ENCODE measurements at places on chromosomes 5 and 9.

- DNase-seq = no peak
These were observed 503.4 kb downstream of the PDE4D start for GRCh38 chr5:59390074-59390659.

DNA sequence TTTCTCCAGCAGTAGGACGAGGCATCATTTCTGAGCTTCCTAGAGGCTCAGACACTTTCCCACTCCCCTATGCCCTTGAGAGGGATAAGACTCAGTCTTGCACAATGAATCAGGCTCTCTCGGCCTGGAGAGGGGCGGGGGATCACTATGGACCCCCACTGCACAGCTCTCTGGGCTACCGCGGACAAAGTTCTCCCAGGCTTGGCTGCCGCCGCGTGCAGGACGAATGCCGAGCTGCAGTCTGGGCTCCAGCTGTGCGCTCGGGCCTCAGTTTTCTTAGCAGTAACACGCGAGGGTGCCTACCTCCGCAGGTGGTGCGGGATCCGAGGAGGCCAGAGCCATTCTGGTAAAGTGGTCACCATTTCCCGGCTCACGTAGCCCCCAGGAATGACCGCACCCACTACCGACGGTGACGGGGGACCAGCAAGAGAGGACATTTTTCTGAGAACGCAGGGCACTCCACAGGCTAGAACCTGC, 3.4 kb upstream of the MYORG start:
- DNase-seq = no peak

DNA sequence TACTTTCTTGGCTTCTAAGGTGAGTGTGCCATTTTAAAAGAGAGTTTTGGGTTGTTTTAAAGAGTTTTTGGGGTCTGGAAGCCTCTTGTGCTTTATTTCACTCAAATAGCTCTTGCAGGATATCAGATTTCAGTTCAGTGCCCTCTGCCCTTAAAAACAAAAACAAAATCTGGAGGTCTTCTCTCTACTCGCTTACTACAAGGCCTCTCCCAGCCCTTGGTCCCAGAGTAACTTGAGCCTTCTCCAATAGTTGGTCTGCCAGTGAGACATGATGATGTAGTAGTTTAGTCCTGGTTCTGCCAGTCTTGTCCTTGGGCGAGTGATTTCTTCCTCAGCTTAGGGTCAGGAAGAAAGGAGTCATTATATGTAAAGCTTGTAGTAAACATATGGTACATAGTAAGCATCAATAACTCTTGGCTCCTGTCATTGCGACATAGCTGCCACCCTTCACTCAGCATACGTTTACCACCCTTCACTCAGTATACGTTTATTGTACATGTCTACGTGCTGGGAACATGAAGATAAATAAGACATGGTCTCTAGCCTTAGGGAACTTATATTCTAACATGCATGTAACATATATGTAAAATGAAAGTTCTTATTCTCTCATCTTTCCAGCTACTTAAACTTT, 147.6 kb downstream of the MAN2A1 start:
- no peak for DNase-seq

DNA sequence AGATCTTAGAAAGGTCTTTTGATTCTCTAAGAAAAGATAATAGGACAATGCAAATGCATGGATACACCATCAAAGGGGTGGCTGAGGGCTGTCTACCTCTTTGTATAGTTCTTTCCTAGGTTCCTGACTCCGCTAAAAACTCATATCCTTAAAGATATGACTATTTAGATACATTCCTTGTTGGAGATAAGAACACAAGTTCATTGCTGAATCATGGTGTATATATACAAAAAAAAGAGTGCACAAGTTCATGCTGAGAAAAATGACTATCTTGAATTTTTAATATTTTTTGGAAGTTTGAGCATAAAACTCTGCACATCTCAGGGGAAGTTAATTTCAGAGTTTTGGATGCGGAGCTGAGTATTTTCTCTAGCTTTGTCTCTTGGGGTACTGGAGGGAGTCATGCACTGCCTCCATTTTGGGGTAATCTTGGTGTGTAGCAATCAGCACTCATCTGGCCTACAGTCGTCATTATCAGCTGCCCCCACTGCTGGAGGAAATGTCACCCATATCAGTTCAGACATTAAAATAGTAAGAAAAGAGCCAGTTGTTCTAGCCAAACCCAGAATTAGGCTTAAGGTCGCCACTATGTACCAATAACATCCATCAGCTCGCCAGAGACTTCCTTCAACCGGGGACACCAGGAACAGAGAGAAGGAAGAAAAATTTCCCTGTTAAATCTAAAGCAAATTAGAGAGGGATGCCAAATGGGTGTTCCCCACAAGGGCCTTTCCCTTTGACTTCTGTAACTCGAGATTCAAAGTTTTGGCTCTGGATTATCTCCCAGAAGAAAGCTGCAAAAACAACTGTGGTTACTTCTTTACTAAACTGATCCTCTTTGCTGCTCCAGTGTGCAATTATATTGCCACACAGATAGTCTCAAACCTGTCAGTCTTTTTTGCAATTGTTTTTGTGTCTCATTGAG, 49.0 kb downstream of the PTTG1 start:
- no peak for DNase-seq

DNA sequence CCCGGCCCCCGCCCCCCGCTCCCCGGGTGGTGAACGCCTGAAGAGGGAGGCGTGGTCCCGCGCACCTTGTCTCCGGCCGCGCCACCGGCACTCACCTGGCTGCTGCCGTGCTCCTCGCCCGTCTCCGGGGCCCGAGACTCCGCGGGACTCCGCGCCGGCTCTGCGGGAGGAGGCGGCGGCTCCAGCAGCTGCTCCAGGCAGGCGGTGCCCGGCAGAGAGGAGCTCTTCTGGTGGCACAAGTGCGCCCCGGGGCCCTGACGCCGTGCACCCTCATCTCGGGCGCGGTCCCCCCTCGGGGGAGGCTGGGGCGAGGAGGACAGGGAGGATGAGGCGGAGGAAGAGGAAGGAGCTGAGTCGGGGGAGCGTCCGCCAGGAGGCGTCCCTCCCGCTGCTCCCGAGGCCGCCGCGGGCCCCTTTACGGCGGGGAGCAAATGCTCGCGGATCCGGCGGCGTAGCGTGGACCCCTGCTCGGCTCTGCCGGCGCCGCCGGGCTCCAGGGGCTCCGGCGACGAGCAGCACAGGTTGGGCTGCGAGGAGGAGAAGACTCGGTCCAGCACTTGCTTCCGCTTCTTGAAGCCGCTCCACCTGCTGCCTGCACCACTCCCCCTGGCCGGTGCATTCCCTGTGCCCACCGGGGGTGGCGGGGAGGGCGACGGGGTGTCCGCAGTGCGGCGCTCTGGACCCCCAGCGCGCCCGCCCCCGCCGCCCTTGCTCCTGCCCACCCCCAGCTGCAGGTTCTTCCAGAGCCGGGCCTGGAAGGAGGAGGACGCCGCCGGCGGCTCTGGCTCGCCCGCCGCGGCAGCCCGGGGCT, 928 bp downstream of the MCTP1 start:
- DNase-seq = peak; percentile 54

GRCh38 chr5:10333154-10334006, 20.1 kb upstream of the MARCHF6 start:
- no peak for DNase-seq

DNA sequence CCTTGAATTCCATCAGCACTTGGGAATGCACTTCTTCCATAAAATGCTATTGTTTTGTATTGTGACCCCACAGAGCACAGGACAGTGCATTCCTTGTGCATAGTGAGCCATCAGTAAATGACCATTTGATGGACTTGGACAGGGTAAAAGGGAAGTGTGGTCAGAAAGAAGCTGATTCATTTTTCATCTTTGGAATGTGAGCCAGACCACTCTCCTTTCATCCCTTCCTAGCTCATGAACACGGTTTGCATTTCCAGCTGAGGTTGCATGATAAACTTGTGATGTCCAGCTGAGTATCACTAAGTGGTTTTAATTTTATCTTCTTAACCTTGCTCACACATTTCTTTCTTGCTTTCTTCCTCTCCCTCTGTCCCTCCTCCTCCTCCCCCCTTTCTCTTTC, 101.3 kb downstream of the NUDT12 start:
- DNase-seq = no peak

DNA sequence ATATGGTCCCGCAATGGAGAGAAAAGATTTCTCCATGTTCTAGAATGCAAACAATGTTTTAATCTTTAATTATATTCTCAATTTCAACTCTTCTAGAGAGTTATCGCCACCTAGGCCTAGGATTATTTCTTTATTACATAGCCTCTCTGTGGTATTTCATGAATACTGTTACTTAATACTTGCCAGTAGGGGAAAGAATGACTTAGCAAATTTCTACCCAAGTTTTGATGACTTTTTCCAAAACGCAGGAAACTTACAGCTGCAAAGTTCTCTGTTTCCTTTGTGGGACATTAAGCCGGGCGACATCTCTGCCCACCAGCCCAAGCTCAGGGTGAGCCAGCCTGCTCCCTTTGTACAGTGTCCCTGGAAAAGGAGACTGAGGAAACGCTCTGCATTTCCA, 73.8 kb downstream of the MED27 start:
- DNase-seq = no peak

- no peak for DNase-seq
These were observed 85.0 kb downstream of the STK10 start for GRCh38 chr5:172102913-172103626.

GRCh38 chr5:96852759-96853158, 23.5 kb upstream of the ERAP2 start:
- no peak for DNase-seq

- no peak for DNase-seq
These were observed 90.4 kb downstream of the SERINC5 start for GRCh38 chr5:80165452-80165851.

DNA sequence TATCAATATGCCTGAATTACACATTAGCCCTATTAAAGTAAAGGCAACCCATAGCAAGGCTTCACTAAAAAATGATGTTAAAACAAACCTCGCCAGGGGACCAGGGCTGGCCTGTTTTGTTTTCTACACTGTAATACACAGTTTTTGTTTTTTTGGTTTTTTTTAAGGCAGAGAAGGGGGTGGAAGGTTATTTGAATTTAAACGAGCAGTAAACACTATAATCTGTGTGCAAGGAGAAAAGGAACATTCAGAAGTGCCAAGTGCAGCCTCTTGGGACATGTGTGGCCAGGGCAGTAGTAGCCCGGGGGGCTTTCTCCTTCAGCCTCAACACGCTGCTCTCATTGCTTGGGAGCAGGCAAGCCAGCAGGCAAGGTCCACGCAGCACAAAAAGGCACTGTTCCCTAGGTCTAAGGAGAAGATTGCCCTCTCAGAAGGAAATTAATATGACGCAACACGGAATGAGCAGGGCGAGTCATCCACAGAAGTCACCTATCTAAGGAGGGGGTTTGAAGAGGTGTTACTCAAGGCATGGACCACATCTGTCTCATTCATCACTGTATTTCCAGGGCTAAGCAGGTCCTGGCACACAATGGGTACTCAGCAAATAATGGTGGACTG, 16.2 kb downstream of the SIL1 start:
- DNase-seq = no peak

- peak; percentile 61 for DNase-seq
These were observed 482 bp downstream of the TESK1 start for GRCh38 chr9:35605351-35606137.

GRCh38 chr9:5850724-5851122, 17.8 kb upstream of the ERMP1 start:
- no peak for DNase-seq

GRCh38 chr5:140631831-140632365, 1.1 kb downstream of the CD14 start:
- no peak for DNase-seq

GRCh38 chr9:110056062-110056461, 151.9 kb downstream of the C9orf152 start:
- DNase-seq = no peak

DNA sequence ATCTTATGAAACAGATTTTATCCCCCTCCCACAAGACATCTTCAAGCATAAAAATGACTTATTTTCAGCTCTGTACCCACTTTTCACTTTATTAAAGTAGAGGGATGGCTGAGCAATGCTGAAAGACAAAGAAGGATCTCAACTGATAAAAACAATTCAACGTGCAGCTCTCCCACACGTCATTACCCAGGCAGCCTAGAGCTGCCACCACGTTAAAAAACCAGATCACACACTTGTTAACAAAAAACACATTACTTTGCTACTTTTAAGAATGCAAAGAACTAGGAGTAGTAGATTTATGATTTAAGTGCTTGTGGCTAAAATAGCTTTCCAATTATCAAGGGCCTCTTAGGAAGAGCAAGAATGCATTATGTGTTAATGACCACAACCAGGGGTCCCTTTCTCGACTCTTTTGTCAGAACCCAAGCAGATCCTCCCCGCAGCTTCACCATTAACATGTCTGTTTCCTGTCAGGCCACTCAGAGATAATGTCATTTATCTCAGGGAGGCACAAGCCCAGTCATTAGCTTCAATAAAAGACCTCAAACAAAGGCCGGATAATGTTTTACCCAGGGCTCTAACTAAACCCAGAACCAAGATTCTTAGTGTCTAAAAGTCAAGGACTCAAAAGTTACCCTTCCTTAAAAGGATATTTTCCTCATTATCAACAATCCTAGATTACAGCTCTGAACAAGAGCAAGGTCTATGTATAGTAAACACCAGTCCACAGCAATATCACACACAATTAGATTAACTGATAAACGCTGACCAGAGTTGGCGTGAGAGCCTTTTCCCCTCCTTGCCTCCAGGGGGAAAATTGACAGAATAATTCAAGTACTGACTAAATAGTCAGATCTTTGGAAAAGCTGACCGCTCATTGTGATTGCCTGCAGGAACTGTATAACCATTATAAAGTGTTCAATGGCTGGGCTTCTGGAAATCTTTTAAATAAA, 7.5 kb downstream of the ZNF608 start:
- DNase-seq = no peak

- no peak for DNase-seq
These were observed 44.5 kb upstream of the PPP3R2 start for GRCh38 chr9:101639311-101639710.

- no peak for DNase-seq
These were observed 84.8 kb downstream of the SLC25A46 start for GRCh38 chr5:110823571-110823970.

DNA sequence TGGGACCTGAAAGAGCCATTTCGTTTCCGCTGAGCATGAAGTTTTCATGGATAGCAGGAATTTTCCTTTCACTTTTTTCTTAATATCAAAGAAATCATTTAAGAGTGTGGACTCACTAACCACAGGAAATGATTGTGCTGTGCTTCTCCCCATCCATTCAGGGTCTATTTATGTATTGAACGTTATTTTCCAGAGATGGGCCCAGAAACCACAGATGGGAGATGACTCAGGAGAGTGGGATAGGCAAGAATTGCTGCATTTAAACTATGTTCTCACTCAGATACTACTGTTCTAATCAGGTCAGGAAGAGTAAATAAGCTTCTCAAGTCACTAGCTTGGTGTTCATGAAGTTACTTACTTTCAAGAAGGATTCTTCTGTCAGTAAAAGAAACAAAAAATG, 763.8 kb downstream of the DTWD2 start:
- no peak for DNase-seq

- no peak for DNase-seq
These were observed 89.3 kb downstream of the MACIR start for GRCh38 chr5:103347716-103348423.

- DNase-seq = peak; percentile 62
These were observed 737 bp downstream of the SLC1A3 start for GRCh38 chr5:36607114-36607571.

Measured in HEK293T (cell line).